ENCODE measurements at places on chromosomes 3 and 15. TPM values are rescaled to one million over a fixed set of nuclear protein-coding genes. Genes with fewer than 3 reads are reported as not detected.

DNA sequence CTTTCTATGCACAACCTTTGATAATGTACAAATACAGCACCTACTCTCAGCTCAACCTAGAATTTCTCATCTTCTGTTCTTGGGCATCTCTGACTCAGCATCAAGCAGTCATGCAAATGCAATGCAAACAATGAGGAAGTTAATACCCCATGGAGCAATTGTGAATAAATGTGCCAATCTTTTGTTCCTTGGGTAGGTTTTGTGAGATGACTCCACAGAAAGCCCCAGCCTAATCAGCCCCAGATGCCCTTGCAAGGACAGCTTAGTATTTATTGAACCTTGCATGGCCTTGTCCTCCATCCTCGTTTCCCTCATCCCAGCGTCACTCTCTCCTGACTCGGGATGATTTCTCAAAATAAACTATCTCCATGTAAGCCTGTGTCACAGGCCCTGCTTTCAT is 494.7 kb upstream of the NECTIN3 start:
- DNase-seq = peak; percentile 92

- DNase-seq = no peak
Observed at GRCh38 chr3:177294221-177294620, 96.9 kb upstream of the TBL1XR1 start.

DNA sequence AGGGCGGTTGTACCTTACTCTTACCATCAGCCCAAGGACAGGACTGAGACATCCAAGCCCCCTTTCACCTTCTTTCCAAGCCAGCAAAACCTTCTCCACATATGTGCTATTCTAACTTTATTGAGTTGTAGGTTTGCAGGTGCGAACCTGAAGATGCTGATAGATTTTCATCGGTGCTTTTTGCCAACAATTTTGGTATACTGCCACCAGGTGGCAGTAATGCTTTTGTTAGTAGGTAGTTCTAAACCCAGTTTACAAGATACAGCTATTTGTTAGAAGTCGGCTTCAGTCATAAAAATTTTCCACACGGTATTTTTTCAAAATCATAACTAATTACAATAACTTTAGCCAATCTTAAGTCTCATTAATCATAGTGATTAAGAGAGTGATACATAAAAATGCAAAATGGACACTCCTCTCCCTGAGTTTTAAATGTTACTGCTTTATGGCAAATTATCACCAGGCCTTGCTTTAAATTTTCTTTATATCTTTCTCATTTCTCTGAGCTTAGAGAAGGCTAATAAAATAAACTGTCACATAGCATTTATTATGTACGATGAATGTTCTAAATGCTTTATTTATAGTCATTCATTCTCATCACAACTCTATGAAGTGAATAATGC is 636 bp downstream of the TBC1D21 start:
- DNase-seq = no peak

- DNase-seq = no peak
Observed at GRCh38 chr3:72791161-72791560, 57.1 kb downstream of the SHQ1 start.

- no peak for DNase-seq
Observed at GRCh38 chr3:112761062-112761638, 85.5 kb downstream of the CD200R1L start.

GRCh38 chr3:77348244-77348855 is 308.5 kb downstream of the ROBO2 start:
- no peak for DNase-seq

Gene MYO5C
- polyA plus RNA-seq = 0.13 TPM

- no peak for DNase-seq
Observed at GRCh38 chr3:38163117-38163840, 2.1 kb upstream of the OXSR1 start.

DNA sequence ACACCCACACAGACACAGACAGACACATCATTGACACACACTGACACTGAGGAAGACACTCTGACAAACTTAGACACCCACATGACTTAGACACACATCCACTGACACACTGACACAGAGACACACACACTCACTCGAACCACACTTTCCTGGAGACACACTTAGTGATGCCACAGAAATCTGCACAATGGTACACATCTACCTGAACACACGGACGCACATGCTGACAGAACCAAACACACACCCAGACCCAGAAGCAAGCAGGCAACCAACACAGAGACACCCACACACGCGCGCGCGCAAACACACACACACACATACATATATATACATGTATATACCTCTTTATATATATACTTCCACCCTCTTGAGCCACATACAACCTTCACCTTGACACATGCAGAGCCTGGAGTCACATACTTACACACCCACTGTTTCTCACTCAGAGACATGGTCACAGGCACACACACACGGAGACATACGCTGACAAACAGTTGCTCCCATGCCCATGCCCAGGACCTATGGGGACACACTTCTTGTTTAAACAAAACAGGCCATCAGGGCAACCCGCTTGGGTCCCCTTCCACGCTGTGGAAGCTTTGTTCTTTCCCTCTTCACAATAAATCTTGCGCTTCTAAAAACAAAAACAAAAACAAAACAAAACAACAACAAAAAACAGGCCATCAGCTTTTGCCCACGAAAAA is 913 bp upstream of the SCN5A start:
- no peak for DNase-seq

Gene EHHADH
- polyA plus RNA-seq = 5.2 TPM

DNA sequence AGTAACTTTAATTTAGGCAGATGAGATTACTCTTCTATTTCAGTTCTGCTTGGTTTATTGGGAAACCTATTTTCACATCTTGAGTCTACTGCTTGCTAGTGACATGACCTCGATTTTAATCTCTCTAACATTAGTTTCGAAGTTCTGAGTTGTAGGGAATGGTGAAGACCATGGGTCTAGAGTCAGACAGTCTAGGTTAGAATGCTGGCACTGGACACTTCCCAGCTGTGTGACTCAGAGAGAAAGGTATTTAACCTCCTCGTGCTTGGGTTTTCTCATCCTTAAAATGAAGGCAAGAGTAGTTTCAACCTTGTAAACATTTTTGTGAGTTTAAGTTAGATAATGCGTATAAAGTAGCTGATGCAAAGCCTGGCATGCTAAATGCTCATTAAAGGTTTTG is 422.1 kb downstream of the GRM7 start:
- DNase-seq = no peak

DNA sequence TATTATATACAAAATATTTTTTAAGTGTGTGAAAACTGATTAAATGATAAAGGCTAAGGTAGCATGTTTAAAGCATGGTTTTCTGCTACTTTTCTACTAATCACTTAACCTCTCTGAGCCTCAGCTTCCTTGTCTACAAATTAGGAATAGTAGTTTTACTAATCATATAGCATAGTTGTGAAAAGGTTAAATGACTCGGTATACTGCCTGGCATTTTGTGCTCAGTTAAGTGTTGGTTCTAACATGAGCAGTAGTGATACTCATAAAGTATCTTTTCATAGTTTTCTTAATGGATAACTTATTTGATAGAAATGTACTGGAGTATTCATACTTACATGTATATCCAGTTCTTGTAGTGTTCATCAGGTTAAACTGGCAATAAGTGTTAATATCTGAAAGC is 13.6 kb downstream of the RASA2 start:
- DNase-seq = no peak

- DNase-seq = no peak
Observed at GRCh38 chr3:179837374-179837773, 184.5 kb downstream of the USP13 start.

Gene DPPA2
- not detected for polyA plus RNA-seq

Gene SEMA3B
- polyA plus RNA-seq = 59.0 TPM

DNA sequence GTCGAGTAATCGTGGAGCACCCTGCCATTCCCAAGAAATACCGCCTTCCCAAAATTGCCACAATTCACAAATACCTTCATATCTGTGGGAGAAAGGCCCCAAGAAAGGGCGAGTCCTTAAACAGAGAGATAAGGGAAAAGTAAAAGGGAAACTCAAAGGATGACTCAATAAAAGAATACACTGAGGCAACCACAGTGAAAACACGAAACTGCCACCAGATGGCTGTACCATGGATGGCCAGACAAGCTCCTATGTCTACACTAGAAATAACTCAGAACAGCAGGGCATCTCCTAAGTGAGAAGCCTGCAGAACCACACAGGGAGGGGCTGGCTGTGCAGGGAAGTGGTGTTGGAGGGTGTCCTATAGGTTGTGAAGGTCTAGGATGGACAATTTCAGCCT is 25.0 kb downstream of the SRGAP3 start:
- DNase-seq = no peak

- no peak for DNase-seq
Observed at GRCh38 chr15:91278951-91279350, 178.9 kb downstream of the SV2B start.

DNA sequence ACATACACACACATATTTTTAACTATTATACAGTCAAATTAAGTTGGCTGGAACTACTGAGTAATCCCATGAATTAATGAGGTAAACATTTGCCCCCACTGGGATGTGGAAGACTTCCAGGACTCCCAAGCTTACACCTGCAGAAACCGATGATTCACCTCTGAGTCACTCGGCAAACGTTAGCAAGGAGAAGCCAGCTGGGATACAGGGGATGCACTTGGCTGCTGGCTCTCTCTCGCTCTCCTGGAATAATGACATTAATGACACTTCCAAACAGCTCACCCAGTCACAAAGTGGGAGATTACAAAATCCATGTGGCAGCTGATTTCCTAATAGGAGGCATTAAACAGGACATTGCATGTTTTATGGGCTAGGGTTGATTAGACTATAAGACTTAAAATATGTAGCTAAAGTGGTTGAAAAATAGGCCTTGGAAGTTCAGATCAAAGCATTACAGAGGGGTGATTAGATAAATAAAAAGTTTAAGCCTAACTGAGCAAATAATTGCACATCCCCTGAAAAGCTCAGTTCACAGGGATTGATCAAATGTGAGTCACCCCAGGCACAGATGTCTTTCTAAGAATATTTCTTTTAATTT is 500.9 kb downstream of the SOX2 start:
- DNase-seq = no peak

DNA sequence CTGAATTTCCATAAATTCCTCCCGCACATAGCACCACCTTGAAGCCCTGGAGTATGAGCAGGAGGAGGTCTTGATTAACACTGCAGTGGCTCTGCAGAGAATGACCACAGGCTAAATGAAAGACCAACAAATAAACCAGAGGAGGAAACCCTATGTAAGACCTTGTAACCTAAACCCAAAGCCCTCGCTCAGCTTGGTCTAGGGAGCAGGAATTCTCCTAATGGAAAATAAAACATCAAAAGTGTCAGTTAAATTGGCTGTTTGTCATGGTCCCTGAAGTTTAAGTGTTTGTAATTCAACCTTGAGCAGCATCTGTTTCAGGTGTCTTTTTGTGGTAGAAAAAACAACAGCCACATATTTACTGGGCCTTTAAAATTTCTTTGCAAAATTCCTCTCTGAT is 9.2 kb upstream of the UBE2Q2 start:
- no peak for DNase-seq

DNA sequence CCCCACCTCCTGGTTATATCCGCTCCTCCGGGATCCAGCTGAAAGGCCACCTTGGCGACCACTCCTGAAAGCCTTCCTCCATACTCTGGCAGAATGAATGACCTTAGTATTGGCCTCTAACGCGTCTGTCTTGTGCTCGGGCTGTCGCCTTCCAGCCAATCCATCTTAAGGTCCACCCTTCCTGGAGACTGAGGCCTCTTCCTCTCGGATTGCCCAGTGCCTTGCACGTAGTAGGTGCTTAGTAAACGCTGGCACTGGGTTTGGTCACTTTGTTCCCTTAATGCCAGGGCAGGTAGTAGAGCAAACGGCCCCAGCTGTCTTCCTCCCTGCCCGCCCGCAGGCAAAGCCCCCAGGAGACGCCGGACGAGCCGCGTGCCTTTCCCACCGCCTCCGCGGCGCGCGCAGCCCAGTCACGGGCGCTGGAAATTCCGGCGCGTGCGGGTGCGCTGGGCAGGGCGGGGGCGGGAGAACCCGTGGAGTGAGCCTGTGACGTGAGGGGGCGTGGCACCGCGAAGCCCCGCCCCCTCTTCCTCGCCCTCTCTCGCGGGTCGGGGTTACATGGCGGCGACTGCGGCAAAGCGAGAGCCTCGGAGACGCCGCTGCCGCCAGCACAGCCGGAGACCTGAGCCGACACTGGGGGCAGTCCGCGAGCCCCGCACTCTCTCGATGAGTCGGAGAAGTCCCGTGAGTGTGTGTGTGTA is at the start of gene MAPK6:
Gene MAPK6 (plus strand): TSS at position 527 of the 701 bp plus-strand sequence. CDS start 27,242 bp downstream, outside the sequence.
- DNase-seq = peak; percentile 50

DNA sequence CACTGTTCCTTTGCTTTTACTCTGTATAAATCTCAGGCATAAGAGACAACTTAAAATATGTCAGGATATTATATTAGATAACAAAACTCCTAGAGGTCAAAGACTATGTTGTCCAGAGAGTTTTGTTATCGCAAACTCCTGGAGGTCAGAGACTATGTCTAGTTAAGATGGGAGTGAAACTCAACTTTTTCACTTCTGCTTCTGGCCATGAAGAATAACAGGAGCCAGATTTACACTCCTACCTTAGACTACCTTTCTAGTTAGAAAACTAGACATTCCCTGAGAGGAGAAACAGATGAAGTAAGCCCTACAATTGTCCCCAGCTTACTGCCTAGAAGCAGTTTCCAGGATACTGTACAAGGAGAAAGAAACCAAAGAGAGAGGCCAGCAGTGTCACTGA is 255.4 kb upstream of the UBE2E1 start:
- DNase-seq = no peak

DNA sequence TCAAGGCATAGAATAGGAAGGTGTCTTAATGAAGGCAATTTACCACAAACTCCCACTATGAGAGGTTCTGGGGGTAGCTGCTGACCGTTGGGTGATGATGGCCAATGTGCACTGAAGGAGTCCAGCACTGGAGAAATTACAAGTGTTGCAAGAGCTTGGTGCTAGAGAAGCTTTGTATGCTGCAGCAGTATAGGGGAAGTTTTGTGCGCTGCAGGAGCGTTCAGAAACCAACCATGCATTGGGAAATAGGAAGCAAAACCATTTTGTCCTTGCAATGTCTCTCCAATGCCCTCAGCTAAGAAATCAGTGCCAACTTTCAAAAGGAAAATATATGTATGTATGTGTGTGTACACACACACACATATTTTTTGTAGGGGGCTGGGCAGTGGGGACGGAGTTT is 441.6 kb upstream of the NAALADL2 start:
- DNase-seq = no peak

Gene PLSCR5
- polyA plus RNA-seq = not detected

- no peak for DNase-seq
Observed at GRCh38 chr3:42403737-42404136, 6.7 kb downstream of the LYZL4 start.

Gene SCN11A
- polyA plus RNA-seq = 0.02 TPM

DNA sequence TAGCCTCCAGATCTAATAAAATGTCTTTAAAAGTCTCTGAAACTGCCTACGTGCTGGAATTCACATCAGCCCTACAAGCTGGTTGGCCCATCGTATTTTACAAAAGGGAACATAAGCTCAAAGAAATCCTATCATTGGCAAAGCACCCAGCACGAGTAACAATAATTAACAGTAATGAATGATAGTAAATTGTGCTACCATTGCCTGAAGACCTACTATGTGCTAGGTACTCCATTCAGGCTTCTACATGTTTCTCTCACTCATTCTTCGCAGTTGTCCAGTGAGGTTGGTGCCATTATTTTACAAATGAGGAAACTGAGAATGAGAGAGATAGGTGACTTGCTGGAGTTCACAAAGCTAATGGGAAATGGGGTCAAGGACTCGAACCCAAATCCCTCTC is 7.1 kb upstream of the EPHB3 start:
- no peak for DNase-seq

GRCh38 chr3:147431751-147432150 is 22.6 kb downstream of the ZIC1 start:
- peak; percentile 63 for DNase-seq

GRCh38 chr3:72165317-72165716 is 380.4 kb upstream of the PROK2 start:
- no peak for DNase-seq

Gene DNAJC19
- 38.7 TPM for polyA plus RNA-seq
